ENCODE measurements at places on chromosomes 3 and 15.

GRCh38 chr3:42507252-42507651, 4.8 kb downstream of the VIPR1 start:
- H3K4me1 ChIP-seq = peaks cover under 1% of the 10 kb centered on the region
- no peaks in the 10 kb centered on the region for H3K36me3 ChIP-seq
- H3K4me3 ChIP-seq = no peak overlapping the region
- no peak for DNase-seq

DNA sequence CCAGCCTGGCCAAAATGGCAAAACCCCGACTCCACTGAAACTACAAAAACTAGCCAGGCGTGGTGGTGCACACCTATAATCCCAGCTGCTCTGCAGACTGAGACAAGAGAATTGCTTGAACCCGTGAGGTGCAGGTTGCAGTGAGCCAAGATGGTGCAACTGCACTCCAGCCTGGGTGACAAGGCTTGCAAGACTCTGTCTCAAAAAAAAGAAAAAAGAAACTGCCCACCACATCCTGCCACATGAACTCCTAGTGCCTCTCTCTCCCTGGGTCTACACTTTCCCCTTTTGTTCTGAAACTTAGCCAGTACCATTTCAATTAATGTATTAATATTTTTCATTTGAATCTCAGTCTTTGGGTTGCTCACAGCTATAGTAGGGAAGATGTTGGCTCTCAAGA, 192.2 kb upstream of the MME start:
- no peaks in the 10 kb centered on the region for H3K27me3 ChIP-seq
- no peak for DNase-seq
- no peak overlapping the region for H3K27ac ChIP-seq
- H3K4me3 ChIP-seq = no peak overlapping the region

GRCh38 chr15:90138071-90138833, 36.0 kb upstream of the IDH2 start:
- H3K36me3 ChIP-seq = no peaks in the 10 kb centered on the region
- no peak overlapping the region for H3K4me3 ChIP-seq
- no peaks in the 10 kb centered on the region for H3K27me3 ChIP-seq

GRCh38 chr3:193548406-193548805, 6.3 kb downstream of the ATP13A4 start:
- H3K36me3 ChIP-seq = no peaks in the 10 kb centered on the region
- no peaks in the 10 kb centered on the region for H3K27me3 ChIP-seq
- peak overlapping the region; percentile 64 for H3K27ac ChIP-seq
- no peak overlapping the region for H3K4me3 ChIP-seq
- H3K4me1 ChIP-seq = no peaks in the 10 kb centered on the region

DNA sequence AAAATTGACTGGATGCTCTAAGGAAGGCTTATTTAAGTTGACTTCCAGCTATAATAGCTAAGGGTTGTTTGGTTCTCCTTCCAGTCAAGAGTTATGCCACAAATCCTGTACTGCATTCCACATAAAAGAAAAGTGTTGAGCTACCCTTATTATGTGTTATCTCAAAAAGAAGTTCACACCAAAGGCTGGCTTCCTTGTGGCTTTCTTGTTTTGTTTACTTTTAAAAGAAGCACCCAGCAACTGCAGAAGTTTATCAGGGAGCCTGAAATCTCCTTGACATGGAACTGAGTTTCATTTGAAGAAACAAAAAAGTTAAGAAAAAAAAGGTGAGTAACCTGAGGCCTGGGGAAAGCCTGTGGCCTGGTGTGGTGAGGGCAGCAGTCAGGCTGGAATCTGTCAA, 10.2 kb downstream of the MGLL start:
- no peaks in the 10 kb centered on the region for H3K27me3 ChIP-seq
- H3K4me1 ChIP-seq = no peaks in the 10 kb centered on the region
- no peaks in the 10 kb centered on the region for H3K36me3 ChIP-seq
- no peak overlapping the region for H3K4me3 ChIP-seq
- no peak overlapping the region for H3K27ac ChIP-seq
- no peak for DNase-seq

DNA sequence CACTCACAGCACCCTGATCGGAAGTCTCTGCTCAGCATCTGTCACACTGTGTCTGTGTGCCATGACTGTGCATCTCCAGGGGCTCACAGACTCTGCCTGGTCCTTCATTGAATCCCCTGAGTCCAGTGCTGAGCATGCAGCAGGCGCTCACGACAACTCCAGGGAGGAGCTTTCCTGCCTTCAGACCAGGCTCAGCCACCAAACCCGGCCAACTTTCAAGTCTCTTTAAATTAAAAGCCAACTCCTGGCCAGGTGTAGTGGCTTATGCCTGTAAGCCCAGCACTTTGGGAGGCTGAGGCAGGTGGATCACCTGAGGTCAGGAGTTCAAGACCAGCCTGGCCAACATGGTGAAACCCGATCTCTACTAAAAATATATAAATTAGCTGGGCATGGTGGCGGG, 24.2 kb downstream of the GRAMD2A start:
- H3K36me3 ChIP-seq = no peaks in the 10 kb centered on the region
- H3K4me3 ChIP-seq = no peak overlapping the region
- peaks cover 4% of the 10 kb centered on the region for H3K4me1 ChIP-seq
- no peak overlapping the region for H3K27ac ChIP-seq
- DNase-seq = no peak

GRCh38 chr15:67120839-67121643, 55.6 kb downstream of the SMAD3 start:
- H3K4me3 ChIP-seq = no peak overlapping the region
- no peak for DNase-seq
- H3K4me1 ChIP-seq = peaks cover 25% of the 10 kb centered on the region
- H3K27ac ChIP-seq = no peak overlapping the region
- no peaks in the 10 kb centered on the region for H3K36me3 ChIP-seq

GRCh38 chr3:24042174-24043059, 97.3 kb downstream of the NR1D2 start:
- no peaks in the 10 kb centered on the region for H3K36me3 ChIP-seq
- H3K27me3 ChIP-seq = no peaks in the 10 kb centered on the region
- H3K27ac ChIP-seq = no peak overlapping the region
- DNase-seq = no peak
- no peak overlapping the region for H3K4me3 ChIP-seq
- no peaks in the 10 kb centered on the region for H3K4me1 ChIP-seq

DNA sequence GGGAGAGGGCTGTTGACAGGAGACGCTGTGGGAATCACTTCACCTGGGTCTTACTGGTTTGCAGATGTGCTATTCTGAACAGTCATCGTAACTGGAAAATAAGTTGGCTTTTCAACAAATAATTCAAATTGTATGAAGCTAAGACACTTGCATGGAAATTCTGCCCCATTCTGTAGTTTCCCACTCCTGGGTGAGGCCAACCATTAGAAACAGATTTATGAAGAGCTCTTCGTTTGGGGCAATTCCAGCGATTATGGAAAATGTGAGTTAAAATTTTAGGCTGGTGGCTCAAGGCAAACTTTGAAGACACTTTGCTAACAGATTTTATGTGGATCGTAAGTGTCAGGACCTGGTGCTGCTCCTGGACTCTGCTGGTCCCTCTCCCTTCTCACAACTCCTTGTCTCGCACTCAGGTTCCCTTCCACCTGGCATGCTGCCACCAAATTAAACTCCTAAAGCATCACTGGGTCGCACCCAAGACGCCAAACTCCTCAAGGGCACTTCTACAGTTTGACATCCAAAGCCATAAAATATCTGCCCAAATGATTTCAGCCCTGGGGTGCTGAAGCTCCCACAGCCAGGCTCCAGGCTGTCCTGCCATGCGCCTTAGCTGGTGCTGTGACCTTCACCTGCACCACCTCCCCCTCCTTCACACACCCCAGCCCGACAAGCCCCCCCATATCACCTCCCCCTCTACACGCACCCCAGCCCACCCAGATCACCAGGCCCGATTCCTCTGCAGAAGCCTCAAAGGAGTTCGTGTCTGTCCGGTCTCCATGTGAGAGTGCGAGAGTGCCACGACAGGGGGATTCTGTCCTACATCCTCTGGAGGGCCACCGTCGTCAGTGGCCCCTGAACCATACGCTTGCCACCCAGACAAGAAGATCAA, 138.4 kb downstream of the NSMCE3 start:
- no peaks in the 10 kb centered on the region for H3K36me3 ChIP-seq
- no peaks in the 10 kb centered on the region for H3K27me3 ChIP-seq
- no peak for DNase-seq
- H3K4me3 ChIP-seq = no peak overlapping the region
- peaks cover 5% of the 10 kb centered on the region for H3K4me1 ChIP-seq
- no peak overlapping the region for H3K27ac ChIP-seq

DNA sequence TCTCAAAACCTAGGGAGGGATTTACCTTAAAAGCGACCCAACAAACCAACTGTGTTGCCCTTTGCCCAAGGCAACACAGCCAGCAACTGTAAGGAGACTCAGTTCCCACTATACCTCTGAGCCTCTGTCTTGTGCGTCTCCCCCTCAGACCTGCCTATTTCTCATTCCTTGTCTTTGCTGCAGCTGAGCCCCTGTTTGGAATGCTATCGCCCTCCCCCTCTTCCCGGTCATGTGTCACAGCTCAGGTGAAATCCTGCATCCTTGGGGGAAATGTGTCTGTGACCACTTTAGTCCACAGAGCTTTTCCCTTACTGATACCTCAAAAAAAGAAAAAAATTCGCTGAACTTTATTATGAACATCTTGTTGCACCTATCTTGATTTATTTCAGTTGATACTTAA, 52.0 kb upstream of the LRIG1 start:
- DNase-seq = no peak
- no peak overlapping the region for H3K4me3 ChIP-seq
- H3K36me3 ChIP-seq = no peaks in the 10 kb centered on the region

DNA sequence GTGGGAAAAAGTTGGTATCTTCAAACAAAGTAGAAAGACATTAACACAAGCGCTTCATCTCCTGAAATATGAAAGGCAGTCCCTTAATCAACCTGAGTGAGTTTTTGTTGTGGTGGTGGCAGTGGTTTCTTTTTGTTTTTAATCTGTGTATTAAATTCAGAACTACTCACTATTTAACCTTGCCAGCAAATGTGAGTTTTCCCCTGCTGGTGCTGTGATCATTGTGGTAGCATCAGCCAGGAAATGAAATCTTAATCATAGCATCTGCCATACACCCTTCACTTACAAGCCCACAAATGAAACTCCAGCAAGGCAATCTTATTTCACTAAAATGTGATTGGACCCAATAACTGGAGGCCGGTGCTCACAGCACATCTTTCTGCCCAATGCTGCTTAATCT, 229.7 kb downstream of the SHOX2 start:
- no peak overlapping the region for H3K4me3 ChIP-seq
- H3K27ac ChIP-seq = no peak overlapping the region
- H3K4me1 ChIP-seq = no peaks in the 10 kb centered on the region
- H3K36me3 ChIP-seq = no peaks in the 10 kb centered on the region
- DNase-seq = no peak

DNA sequence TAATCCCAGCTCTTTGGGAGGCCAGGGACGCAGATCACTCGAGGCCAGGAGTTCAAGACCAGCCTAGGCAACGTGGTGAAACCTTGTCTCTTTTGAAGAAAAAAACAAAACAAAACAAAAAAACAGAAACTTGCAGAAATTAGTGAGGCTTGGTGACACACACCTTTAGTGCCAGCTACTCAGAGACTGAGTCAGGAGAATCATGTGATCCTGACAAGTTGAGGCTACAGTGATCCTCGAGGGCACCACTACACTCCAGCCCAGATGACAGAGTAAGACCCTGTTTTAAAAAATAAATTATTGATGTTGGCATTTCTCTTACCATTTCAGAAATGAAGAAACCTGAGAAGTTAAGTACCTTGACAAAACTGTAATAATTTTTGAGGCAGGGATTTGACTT, 44.6 kb upstream of the CCNB2 start:
- peaks cover 98% of the 10 kb centered on the region for H3K36me3 ChIP-seq
- no peak for DNase-seq
- no peaks in the 10 kb centered on the region for H3K27me3 ChIP-seq
- no peaks in the 10 kb centered on the region for H3K4me1 ChIP-seq
- H3K27ac ChIP-seq = no peak overlapping the region

GRCh38 chr3:25156626-25157025, 271.4 kb upstream of the RARB start:
- DNase-seq = peak; percentile 58
- peak overlapping the region; percentile 97 for H3K27ac ChIP-seq
- H3K4me1 ChIP-seq = peaks cover 13% of the 10 kb centered on the region
- H3K36me3 ChIP-seq = no peaks in the 10 kb centered on the region
- H3K4me3 ChIP-seq = no peak overlapping the region
- no peaks in the 10 kb centered on the region for H3K27me3 ChIP-seq

DNA sequence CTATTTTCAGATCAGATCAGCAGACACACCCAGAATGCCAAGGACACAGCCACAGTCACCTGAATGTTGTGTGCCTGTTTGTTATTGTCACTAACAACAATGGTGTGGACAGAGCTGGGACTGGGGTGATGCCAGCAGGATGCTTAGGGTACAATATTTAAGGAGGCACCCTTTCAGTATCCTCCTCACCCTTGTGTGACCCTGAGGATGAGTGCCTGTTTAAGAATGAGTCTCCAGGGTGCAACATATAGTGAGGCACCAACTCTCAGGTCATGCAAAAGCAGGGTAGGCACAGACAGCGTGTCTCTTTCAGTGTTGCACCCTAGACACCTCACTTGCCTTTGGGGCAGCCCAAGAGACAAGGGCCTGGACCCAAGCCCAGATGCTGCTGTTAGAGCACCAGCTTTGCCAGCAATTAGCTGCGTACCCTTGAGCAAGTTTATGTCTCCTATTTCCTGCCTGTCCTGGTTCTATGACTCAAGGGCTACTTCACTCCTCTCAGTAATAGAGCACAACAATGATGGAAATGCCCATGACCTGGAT, 122.6 kb downstream of the AQP9 start:
- H3K36me3 ChIP-seq = no peaks in the 10 kb centered on the region
- no peak for DNase-seq
- no peak overlapping the region for H3K4me3 ChIP-seq
- no peaks in the 10 kb centered on the region for H3K27me3 ChIP-seq
- H3K4me1 ChIP-seq = peaks cover 4% of the 10 kb centered on the region

DNA sequence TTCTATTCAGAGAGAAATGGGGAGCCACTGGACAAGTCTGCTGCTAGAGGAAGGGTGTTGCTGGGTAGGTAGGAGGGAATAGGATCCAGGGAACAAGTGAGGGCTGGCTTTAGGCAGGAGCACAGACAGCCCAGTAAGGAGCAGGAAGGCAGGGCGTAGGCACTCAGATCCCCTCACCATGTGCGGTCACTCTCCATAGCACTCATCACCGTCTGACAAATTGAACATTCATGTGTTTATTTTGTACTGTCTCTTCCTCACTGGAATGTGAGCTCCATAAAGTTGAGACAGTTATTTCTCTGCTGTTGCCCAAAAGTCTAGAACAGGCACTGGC, 24.2 kb upstream of the LRRC34 start:
- H3K4me3 ChIP-seq = no peak overlapping the region
- no peaks in the 10 kb centered on the region for H3K36me3 ChIP-seq
- DNase-seq = no peak
- H3K27me3 ChIP-seq = peaks cover 9% of the 10 kb centered on the region

GRCh38 chr15:91894606-91895005, 41.1 kb downstream of the SLCO3A1 start:
- H3K4me1 ChIP-seq = no peaks in the 10 kb centered on the region
- H3K27ac ChIP-seq = no peak overlapping the region
- H3K4me3 ChIP-seq = no peak overlapping the region
